ENCODE measurements at places on chromosomes 2 and 18.

DNA sequence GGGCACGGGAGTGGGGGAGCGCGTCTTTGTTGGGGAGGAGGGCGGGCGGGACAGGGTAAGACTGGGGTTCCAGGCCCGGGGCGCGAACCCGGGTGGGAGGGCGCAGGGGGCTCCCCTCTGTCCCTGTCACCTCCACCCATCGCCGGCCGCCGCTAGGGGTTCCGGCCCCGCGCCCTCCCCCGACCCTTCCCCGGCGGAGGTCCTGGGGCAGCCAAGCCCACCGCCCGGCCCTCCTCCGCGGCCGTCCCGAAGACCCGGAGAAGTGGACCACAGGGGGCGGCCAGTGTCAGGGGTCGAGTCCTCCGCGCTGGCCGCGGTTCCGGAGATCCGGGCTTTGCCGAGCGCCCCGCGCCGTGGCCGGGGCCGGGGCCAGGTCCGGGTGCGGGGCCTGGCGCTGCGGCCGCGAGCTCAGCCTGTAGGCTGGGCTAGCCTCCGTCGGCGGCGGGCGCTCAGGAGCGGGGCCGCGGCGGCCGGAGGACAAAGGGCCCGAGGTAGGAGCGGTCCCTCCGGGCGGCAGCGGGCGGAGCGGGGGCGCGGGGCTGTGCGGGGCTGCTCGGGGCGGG is 16.6 kb upstream of the E2F6 start:
- peak; percentile 44 for ATAC-seq

GRCh38 chr18:9244376-9244775 is 90.2 kb upstream of the TWSG1 start:
- ATAC-seq = no peak

- no peak for ATAC-seq
These were observed 70.5 kb upstream of the TTC39C start for GRCh38 chr18:23943903-23944624.

DNA sequence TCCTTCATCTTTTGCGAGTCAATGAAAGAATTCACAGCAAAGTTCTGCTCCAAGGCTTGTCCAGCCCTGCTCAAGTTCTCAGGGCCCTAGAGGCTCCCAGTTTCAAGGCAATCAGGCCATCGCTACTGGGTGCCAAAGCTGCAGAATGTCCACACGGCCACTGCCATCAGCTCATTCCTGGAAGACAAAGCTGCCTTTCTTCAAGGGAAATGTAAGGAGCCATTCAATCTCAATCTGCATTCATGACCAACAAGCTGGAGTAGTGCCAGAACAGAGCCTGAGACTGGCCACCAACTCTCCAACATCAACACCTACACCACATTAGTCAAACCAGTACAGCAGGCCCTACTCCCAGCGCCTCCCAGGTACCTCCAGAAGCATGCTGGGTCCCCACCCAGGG is 202.2 kb downstream of the TCF4 start:
- ATAC-seq = peak; percentile 80

Measured in esophagus mucosa (tissue), 1 donor.